ENCODE measurements at places on chromosomes 6 and 20.

DNA sequence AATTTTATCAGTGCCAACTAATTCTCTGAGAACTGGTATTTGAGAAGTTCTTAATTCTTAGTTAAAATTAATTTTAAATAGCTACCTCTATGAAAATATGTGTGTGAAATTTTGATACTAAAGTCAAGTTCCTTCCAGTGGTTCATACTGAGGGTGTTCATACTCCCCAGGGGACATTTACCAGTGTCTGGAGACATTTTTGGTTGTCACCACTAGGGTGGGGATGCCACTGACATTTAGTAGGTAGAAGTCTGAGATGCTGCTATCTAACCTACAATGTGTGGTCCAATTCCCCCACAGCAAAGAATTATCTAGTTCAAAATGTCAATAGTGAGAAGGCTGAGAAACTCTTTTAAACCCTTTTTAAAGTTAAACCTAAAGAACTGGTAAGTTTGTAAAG lies 463.8 kb downstream of the ADGRB3 start:
- DNase-seq, result no peak

- DNase-seq, result no peak
These were observed 115.2 kb downstream of the PSMB1 start for GRCh38 chr6:170437719-170438401.

DNA sequence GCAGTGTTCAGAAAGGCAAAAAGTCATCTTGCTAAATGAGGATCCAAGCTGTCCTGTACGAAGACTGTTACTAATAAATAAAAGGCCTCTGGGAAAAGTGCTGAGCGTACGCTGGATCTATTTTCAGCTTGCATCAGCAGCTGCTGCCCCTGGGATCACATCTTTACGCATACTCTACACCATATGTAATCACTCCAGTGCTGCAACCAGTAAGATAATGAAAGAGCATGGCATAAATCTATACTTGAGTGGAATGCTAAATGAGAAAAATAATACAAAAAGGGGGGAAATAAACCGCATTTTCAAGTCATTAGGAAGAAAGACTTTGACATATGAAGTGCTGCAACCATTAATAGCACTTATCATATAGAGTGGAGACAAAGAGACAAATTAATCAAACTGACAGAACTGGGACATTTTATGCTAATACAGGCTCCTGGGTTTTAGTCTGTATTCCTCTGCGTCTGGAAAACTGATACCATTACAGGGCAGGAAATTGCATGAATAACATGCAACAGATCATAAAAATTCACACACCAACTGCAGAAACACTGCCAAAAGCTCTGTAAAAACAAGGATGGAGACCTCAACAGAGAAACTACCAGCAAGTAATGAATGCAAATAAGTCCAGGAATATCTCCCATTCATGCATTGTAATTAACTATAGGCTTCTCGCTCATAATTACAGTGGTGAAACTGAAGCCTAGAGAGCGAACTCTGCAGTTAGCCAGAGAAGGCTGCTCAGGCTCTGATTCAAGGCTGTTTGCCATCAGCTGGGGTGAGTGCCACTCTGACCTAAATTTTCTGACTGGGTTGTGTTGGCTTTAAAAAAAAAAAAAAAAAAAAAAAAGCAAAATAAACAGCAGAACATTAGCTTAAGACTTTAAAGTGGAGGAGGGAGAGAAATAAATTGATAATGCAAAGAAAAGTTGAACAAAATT lies 83.8 kb downstream of the GJA10 start:
- no peak for DNase-seq

DNA sequence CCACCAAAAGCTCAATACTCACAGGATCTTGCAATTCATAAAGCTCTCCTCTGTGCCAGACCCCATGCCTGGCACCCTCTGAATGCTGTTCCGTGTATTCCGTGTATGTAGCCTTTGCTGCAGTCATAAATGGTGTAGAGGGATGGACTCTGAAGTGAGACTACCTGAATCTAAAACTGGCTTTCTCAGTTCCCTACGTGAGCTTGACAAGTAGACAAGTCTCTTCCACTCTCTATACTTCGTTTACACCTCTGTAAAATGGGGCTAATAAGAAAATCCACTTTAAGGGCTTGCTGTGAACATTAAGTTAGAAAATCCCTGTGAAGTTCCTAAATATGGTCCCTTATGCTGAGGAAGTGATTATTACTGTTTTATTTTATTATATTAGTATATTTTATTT lies 31.5 kb downstream of the PPP1R16B start:
- no peak for DNase-seq

GRCh38 chr20:2132461-2132901 lies 30.9 kb downstream of the STK35 start:
- no peak for DNase-seq

DNA sequence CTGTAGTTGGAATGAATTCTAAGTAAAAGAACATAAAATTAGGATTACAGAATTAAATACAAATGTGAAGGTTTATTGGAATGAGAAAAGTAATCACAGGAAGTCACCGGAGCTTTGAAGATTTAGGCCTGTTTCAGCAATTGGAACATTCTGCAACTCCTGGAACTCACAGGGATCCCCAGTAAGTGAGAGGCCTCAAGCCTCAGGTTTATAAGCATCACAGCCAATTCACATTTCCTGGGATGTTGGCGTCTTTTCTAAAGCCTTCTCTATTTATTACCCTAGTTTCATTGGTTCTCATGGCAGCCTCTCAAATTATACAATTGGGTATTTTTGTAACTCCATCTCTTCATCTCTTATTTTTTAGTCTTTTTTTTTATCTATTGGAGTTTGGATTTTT lies 90.4 kb upstream of the HIVEP1 start:
- DNase-seq, result no peak

DNA sequence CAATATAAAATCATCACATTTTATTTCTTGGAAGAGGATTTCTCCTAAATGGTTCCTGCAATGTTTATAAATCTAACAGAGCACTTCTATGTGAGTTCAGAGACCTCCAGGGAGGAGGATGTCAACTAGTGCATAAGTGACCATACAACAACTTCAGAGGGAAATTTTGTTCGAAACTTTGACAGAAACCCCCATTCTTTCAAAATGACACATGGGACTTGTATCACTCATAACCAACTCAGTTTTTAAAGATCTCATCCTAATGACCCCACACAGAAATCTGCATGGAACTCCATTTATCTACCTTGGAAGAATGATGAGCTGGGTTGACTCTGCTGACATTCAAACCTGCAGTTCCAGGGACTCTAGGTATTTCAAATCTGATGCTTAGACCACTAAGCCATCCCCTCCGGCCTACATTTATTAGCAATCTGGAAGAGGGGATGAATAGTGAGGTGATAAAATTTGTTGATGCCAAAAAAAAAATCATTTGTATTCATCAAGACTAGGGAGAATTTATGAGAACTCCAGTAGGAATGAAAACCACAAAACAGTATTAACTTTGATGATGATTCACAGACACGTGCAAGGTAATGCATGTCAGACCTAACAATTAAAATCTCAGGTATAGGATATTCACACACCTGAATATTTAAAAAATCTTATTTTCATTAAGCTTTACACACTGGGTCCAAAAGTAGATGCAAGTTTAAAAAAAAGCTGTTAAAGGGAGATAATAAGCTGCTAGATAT lies 153.0 kb downstream of the REV3L start:
- no peak for DNase-seq

GRCh38 chr6:27839626-27840475 lies 72.3 kb downstream of the OR2B2 start:
- DNase-seq, result no peak

GRCh38 chr6:165825256-165825815 lies 162.3 kb upstream of the PDE10A start:
- no peak for DNase-seq

DNA sequence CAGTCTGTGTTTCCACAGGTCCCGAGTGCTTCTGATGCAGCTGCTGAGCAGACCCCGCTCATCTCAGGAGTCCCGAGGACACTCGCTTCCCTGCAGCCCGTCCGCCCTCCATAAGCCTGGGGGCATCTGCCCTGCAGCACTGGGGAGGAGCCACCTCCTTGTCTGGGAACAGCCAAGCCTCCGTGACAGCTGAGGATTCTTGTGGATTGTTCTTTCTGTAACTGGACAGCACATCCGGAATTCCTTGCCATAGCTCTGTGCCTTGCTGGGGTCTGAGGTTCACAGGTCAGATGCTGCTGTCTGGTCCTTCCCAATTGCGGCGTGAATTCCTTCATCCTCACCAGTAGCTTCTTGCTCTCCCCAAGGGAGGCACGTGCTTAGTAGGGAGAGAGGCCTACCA lies 38.4 kb upstream of the FNDC1 start:
- DNase-seq, result no peak

DNA sequence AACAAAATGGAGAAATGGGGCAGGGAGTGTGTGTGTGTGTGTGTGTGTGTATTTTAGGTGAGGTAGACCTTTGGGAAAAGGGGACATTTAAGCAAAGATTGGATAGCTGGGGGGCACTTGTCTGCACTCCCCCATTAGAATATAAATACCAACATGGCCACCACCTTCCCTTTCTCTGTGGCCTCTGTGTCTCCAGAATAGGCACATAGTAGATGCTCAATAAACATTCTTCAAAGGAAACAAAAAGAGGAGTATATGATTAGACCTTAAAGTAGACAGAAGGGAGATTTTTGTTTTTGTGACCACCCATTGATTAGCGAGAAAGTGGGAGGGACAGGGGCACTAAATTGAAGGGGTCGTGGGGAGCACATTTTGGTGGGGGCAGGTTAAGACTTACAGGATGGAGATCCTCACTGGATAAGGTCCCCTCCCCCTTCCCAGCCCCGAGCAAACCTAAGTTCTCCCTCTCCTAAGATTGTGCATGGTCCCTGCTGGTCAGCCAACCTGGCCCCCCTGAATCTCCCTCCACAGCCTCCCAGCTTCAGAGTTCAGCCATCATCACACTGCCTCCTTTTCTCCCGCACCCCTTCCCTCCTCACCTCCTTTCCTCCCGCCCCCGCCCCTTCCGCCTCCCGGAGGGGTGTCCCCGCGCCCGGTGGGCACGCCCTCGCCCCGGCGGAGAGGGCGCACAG lies 514 bp upstream of the TSHZ2 start:
- no peak for DNase-seq

DNA sequence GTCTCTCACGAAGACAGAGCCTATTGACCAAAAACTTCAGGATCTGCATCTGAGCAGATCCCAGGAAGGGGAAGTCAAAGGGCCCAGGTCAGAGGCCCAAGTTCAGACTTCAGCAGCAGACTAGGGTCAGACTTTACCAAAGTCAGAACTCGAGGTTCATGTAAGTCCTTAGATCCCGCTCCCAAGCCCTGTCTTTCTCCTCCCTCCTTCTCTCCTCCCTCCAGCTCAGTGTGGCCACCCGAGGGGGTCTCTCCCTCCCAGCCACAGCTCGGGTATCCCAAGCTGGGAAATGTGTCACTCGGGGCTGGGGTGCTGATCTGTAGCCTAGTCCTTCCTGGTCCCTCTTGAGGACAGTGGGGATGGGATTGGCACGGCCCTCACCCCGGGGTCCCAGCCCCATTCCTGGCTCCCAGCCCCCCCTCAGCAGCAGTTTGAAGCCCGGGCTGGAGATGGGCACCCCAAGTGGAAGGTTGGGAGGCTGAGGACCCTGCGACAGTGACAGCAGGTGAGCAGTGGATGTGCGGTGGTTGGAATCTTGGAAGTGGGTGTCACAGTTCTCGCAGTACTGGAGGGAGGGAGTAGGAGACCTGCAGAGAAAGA lies 1.6 kb upstream of the C6orf47 start:
- no peak for DNase-seq

DNA sequence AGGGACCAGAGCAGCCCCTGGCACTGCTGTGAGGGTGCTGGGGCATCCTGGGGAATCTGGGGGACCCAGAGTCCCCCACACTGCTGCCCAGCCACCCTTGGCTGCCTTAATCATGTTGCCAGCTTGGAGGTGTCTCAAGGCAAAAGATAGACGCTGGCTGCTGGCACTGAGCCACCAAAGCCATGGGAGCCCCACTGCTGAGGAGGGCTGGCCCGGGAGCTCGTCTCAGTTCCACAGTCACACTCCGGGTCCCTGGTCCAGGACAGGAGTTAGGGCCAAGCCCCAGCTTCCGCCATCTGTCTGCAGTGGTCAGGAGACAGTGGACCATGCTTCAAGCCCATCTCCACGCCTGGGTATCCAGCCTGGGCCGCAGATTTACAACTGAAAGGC lies 41.0 kb upstream of the HMGA1 start:
- DNase-seq, result no peak

DNA sequence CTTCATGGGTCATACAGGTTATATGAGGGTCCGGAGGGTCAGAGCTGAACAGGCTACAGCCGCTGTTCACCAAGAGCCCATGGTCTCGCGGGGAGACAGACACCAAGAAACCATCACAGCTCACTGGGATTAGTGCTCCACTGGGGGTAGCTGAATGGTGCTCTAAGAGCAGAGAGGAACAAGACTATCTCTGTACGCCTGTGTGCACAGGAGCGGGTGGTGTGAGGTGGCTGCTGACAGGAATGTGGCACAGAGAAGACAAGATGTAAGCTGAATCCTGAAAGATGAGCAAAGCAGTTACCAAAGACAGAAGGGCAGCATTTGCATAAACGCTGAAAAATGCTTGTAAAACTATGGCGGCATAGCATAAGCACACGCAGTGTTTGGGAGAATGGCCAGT lies 139.1 kb downstream of the GMPR start:
- no peak for DNase-seq

DNA sequence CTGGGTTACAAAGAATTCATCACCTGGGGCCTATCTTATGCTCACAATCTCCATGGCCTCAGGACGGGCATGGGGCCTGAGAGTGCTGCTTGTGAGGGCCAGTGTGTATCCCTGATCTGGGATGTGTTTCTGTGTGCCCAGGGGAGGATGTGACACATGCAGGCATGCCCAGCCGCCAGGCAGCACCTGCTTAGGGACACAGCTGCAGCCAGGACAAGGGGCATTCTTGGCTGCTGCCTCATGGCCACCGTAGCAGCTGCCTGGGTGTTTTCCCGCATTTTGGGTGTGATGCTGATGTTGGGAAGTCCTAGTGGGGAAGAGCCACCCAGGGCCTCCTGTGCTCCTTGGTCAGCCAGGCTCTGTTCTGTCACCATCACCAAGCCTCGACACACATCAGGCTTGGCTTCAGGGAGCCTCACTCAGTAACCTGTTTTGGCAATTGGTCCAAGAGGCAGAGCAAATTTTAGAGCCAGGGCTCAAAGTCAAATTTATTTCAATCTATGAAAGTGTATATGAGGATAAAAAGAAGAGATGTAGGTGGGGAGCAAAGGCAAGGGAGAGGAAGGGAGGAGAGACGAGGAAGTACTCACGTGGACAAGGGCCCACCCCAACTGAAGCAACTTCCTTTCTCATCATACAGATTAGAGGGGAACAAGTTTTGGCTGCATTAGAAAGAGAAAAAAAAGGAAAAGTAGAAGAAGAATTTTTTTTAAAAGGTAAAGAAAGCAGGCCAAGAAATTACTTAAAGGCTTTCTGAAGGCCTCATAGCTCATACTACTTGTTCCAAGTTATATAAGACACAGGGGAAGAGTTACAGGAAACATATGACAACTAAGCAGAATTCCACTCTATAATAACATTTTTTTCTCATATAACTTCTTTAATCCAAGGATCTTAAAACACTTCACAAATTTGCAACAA lies 269.9 kb upstream of the SUPT3H start:
- DNase-seq, result no peak
